Panc1 (cell line): ENCODE measurements at places on chromosomes 3 and 15.

DNA sequence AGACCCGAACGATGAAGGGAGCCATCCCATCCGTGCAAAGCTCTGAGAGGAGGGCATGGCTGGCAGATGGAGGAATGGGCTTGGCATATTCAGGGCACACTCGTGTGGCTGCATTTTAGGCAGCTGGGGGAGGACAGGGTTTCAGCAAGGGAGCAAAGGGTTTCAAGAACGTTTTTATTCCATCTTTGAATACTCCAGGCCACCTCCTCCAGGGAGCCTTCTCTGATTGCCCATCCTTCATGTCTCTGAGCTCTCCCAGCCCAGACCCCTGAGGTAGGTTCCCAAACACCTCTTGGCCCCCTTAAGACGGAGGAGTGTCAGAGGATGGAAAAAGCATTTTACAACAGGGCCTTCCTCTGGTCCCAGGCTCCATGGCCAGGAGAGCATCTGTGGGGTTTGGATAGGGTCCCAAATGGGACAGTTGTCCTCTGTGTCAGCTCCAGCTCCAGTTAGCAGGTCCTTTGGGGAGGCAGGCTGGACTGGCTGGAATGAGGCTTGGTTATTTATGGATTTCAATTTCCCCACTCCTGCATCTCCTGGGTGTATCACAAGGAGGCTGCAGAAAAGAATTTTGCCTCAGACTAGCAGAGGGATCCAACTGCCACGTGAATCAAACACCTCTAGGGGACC lies 17.7 kb upstream of the SLC6A1 start:
- DNase-seq = no peak

DNA sequence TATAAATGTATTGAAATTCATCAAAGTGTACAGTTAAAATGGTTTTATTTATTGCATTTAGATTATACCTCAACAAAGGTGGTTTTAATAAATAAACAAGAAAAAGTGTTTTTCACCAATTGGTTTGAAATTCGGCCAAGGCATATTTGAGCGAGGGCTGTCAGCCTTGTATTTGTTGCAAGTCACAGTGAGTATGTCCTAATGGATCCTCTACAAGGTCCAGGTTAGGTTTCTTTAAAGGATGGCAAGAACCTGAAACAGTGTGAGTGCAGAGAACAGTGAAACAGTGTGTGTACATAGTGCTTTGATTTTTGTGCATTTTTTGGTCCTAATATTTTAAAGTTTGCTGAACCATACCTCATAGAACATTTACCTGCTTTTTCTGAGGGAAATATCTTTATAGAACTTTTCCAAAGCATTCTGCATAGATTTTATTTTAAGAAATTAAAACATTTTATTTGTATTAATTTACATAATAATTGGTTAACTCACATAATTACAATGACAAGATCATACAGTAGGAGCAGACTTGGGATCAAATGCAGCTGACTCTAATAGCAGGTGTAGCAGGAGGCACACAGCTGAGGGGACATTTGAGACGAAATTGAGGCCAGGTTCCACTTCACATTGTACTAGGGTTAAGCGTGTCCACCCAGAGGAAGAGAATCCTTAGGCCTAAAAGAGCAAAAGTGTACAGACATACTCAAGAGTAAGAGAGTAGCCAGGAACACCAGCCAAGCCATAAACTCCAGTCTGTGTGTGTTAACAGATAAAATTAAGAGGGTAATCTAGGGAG lies 428.8 kb upstream of the TPRG1 start:
- DNase-seq = no peak

GRCh38 chr3:72924055-72924454 lies 36.2 kb downstream of the GXYLT2 start:
- DNase-seq = no peak

DNA sequence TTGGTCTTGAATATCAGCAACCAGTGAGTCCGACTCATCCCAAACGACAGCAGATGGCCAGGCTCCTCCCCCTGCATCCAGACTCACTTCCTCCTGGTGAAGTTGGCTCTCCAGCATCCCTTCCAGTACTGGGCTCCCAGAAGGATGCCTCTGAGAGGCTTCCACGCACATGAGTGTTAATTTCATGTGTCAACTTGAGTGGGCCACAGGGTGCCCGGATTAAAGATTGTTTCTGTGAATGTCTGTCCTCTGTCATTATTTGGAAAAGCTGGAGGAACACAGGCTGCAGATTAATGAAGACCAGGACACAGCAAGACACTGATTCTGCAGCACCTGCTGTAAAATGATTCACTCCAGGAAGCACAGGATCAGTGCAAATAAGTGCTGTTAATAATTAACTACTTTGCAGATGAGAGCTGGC lies 99.8 kb downstream of the ATP10A start:
- no peak for DNase-seq

- no peak for DNase-seq
Observed at GRCh38 chr3:129132097-129132866, 10.7 kb upstream of the RAB43 start.

DNA sequence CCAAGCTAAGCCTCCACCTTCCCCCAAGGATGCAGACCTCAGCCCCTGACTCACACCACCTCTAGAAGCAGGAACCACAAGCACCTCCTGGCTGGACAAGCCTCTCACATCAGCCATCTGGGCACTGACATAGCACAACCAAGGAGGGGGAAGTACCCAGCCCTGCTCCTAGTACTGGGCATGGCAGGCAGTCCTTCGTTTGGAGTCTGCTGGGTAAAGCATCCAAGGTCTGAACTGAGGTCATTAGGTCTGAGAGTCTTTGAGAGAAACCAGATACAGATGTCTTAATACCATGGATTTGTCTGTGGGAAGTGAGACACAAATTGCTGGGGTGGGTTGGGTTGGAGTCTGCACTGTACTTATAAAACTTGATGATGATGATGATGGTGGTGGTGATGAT lies 61.8 kb downstream of the CCDC33 start:
- DNase-seq = no peak

- DNase-seq = no peak
Observed at GRCh38 chr3:123344907-123345594, 103.8 kb downstream of the ADCY5 start.
